Stimulated activated CD8-positive, alpha-beta memory T cell treated with anti-CD3 and anti-CD28 coated beads, Interleukin-7, amount 100 ng/mL, for 4 hours (primary cell): ENCODE measurements at places on chromosomes 12 and 14.

DNA sequence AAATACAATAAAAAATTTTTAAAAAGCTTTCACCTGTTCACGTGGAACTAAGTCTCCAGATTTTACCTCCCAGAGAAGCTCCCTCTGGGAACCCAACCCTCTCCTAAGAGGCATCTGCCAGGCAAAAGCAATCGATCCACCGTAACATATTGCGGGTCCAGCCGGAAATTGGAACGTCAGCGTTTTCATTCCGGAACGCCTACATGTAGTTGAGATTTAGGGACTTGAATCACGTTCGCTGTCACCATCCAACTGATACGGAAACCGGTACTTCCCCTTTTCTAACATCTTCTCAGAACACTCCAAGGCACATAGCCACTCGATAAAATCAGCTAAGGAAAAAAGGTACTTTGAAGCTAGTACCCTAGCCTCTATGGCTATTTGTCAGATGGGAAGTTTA lies 70.3 kb downstream of the COX16 start:
- no peak for DNase-seq

DNA sequence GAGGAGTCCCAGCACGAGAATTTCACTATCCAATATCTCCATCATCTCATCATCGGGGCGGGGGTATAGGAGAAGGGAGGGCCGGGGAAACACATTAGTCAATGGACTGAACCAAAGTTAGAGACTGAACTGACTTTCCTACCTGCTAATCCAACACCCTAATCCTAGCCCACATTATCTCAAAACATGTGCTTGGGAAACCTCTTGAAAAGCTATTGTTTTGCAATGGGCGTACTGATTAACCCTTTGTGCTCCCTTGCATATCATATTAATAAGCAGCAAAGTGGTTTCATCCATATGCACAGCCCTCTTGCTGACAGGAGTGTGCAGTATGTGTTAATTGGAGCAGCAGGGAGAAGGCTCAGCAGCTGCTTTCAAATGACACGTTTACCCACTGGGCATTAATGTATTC lies 125.7 kb upstream of the GRIP1 start:
- DNase-seq: no peak

- DNase-seq: no peak
Measured at GRCh38 chr12:62957233-62957953, 22.4 kb upstream of the PPM1H start.

DNA sequence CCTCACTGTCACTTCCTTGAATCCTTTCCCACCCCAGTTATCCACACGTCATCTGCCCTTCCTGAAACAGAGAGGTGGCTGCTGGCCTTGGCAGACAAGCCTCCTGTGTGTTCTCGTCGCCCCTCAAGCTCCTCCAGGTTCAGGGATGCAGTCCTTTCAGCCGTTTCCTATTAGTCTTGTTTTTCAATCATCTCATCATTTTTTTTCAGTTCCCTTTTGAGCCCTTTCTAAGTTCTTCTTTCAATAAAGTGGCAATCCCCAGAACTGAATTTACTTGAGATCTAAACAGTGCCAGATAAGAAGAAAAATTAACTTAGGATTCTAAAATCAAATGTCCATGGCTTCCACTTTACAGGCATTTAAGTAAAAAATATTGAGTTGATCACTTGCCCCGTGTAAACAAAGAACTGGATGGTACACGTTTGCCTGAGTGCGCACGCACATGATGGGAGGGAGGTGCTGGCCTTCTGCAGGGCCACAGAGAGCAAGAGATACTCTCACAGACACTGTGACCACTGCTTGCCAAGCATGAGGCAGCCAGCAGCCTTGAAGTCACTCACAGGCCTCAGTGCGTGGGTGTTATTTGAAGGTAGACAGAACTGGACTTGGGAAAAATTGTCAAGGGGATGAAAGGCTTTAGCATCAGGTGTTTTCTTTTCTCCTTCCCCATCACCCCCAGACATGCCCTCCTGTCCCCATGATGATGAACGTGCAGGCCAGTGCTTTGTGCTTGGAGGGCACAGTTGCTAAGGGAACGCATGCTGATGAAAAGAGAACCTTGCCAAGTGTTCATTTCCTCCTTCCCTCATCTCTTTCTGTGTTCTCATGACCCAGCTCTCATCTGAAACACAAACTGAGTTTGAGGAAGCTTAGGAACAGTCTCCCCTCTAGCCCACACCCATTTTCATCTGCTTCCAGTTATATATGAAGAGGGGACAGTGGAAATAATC lies 408.3 kb downstream of the EGLN3 start:
- no peak for DNase-seq

DNA sequence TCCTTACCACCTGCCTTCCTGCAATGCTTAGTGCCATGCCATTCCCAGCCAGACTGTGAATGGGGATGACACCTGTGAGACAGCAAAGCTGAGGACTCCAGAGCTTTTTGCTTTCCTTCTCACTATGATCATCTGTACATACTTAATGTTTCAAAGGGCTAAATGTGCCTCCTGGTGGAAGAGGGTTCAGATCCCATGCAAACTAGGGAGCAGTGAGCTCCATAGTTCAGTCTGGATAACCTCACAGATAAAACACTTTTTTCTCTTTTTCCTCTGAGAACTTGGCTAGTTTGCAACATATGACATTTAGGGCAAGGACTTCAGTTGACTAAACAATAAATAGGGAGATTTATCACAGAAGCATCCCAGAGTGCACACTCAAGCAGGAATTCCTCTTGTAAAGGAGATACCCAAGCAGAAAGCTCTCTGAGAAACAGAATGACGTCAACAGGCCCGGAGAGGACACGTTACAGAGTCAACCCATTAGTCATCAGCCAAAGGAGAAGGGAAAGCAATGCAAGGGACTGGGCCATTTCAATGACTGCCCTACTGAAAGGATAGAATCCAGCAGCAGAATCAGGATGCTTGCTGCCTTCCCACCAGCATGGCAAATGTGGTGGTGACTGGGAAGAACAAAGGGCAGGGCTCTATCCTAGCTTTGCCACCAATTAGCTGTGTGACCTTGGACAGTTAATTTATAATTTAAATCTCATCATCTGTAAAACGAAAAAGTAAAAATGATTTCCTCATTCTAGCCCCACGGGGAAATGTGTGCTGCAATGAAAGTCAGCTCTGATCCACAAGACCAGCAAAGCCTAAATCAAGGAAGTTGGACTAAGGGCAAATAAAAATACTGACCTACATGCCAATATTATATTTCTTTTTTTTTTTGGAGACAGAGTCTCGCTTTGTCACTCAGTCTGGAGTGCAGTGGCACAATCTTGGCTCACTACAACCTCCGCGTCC lies 80.8 kb upstream of the ACTN1 start:
- no peak for DNase-seq

DNA sequence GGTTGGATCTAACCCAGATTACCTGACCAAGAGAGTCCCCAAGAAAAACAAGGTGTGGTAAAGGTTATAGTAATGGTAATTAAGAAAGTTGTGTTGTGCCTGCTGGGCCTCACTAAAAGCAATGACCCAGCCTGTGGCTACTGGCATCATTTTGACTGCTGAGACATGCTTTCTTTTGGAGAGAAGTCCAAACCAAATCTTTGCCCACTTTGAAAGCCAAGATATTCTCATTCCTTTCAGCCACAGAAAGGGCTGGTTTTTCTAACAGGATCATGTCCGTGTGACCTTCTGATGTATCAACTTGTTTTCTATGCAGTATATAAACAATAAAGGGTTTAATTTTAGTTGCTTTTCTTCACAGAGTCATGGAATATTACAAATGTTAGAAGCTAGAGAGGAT lies 388.6 kb downstream of the RAD51B start:
- DNase-seq: no peak

GRCh38 chr12:78886719-78887407 lies 22.3 kb downstream of the SYT1 start:
- no peak for DNase-seq

DNA sequence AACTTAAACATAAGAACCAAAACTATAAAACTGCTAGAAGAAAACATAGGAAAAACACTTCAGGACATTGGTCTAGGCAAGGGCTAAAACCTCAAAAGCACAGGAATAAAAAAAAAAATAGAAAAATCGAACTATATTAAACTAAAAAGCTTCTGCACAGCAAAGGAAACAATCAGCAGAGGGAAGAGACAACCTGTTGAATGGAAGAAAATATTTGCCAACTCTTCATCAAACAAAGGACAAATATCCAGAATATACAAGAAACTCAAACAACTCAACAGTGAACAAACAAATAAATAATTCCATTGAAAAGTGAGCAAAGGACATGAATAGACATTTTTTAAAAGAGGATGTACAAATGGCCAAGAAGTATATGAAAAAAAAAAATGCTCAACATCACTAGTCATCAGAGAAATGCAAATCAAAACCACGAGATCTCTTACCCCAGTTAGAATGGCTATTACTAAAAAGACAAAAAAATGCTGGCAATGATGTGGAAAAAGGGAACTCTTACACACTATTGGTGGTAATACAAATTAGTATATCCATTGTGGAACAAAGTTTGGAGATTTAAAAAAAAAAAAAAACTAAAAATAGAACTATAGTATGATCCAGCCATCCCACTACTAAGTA lies 152.0 kb downstream of the NDUFA12 start:
- DNase-seq: no peak

DNA sequence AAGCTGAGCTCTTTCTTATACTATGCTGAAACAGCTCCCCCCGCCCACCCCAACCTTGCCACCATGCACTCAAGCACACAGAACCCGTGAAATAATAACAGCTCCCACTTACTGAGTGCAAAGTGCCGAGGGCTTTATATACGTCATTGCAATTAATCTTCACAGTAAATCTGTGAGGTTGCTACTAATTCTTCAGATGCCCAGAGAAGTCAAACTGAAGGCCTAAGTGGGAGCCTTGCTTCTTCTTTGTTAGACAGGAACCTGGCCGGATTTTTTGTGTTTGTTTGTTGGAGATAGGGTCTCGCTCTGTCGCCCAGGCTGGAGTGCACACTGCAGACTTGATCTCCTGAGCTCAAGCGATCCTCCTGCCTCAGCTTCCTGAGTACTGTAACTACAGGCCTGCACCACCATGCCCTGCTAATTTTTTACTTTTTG lies 34.0 kb downstream of the VCPKMT start:
- DNase-seq: peak; percentile 46

DNA sequence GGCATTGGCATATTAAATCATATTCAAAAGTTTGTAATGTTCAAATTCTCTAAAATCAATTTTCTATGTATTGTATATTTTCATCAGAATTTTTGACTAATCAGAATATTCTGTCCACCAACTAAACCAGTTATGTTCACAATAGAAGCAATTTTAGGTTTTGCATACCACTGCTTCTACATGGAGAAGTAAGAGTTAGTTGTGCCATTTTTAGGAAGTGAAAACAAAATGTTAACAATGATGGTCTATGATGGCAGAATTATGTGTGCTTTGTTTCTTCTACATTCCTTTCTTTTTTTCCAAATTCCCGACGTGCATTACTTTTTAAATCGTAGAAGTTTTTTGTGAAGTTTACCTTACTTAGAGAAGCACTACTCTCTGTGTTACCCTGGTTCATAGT lies 29.5 kb downstream of the ABHD12B start:
- DNase-seq: no peak

- DNase-seq: no peak
Measured at GRCh38 chr12:52662093-52662917, 10.3 kb upstream of the KRT2 start.
